ENCODE measurements at places on chromosomes 3 and 15.

DNA sequence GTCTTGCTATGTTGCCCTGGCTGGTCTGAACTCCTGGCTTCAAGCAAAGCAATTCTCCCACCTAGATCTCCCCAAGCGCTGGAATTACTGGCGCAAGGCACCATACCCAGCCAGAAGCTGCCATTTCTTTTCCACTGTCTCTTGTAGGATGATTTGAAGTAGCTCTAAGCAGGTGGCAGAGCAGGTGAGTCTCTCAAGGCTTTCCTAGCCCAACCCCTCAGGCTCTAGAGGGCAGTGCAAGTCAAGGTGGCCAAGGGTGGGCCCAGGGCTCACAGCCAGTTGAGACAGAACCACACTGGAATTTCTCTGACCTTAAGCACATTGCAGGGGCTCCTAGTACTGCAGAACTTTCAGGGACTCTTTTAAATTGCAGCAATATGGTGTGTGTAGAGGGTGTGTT, 15.6 kb upstream of the DAG1 start:
- no peak for DNase-seq

DNA sequence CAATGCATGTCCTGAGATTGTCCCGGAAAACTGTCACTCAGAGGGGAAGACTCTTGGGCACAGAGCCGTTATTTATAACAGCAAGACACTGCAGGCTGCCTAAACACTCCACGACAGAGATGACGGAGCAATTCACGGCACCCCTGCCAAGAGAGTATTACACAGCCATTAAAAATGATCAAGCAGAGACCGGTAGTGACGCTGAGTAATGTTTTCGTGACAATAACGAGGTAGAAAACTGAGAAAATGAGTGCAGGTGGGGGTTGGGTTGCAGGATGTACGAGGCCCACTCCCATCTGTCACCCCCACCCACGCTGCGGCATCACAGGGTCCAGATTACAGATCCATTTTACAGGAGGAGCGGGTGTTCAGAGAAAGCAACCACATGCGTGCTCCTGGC, 58.9 kb upstream of the LINGO1 start:
- no peak for DNase-seq

- no peak for DNase-seq
Observed at GRCh38 chr3:196590279-196590678, 21.8 kb downstream of the FBXO45 start.

DNA sequence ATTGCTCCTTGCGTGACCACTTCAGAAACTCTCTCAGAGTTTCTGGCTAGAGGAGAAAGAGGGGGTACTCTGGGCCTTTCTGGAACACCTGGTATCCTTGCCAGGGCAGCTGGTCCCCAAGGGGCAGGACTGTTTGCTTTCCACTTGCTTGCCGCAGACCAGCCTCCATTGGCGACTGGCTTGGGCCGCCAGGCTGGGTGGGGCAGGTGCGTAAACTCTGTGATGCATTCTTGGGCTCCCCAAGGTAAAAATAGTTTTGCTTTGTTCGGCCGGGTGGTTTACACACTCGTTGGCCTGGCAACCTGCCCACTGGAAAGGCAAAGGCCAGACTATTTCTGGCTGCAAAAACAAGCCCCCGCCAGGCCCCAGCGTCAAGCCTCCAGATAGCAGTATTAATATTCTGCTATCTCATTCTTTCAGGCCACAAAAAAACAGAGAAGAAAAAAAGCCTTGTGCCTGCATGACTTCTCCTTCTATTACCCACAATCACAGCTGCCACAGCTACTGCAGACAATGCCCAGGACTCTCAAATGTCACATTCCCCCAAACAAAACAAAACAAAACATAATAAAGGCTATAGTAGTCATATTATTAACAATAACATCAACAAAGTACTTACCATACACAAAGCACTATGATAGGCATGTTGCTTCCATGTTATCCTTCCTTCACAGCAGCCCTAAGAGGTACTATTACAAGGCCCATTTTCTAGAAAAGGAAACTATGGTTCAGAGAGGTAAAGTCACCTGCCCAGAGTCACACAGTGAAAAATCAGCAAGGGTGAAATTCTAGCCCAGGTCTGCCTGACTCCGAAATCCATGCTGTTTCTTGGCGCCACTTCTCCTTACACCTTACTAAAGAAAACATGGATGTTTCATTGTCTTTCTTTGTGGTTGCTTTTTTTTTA, 14.0 kb upstream of the SSUH2 start:
- DNase-seq, result no peak

- DNase-seq, result no peak
Observed at GRCh38 chr15:50145451-50145872, 26.4 kb upstream of the ATP8B4 start.

DNA sequence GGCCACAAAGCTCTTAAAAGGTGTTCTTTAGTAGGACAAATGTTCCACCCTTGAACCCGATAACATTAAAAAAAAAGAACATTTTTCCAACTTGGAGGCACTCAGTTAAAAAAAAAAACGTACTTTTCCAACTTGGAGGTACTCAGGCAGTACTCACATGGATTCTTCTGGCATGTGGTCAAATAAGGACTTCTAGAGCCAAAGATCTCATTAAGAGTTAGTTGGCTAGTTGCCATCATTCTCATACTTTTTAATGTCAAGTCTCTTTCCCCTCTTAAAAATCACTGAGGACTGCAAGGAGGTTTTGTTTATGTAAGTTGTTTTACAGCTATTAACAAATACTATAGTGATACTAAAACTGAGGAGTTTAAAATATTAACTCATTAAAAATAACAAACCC, 101.0 kb downstream of the CADPS start:
- DNase-seq, result no peak

DNA sequence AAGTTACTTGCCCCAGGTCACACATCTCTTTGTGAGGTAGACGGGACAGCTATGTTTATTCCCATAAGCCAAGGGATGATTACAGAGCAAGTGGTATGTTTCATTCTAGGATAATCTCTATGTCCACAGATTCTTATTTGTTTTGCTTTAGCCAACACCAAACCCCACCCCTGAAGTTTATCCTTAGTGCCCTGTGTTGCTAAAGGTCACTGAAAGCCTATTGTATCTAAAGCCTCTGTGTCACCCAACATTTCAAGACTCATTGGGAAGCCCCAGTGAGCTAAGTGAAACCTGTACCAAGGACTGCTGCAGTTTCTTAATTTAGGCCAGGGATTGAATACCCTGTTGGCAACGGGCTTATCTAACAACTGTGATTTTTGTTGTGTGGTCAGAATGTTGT, 135.6 kb downstream of the ADAMTS9 start:
- no peak for DNase-seq

DNA sequence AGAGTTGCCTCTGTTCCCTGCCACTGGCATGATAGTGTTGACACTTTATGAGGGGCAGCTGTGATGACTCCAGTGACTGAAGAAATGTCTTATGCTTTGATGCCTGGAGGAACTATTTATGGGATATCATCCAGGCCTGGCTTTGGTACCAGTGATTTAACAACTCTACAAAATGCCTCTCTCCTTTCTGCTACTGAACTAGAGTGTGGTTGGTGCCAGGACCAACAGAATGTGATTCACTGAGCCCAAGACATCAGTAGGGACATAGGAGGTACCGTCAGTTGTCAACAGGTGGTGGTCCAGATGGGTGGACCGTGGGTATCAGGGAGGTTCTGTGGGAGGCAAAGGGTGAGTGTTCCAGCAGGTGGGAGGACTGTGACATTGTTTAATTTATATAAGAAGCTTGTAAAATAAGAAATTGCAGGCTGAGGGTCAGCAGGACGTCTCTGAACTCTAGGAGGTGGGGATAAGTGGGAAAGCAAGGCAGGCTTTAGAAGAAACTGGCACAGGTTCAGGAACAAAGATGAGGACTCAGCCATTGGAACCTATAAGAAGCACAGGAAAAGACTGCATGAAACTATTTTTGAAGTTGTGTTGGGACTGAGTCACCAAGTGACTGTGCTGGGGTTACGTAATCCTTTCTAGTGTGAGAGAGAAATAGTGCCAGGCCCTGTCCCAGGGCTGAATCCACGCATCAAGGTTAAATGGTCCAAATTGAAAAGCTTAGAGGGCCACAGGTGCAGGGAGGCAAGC, 28.5 kb upstream of the SLC7A14 start:
- no peak for DNase-seq

GRCh38 chr3:172312001-172312400, 136.3 kb downstream of the GHSR start:
- no peak for DNase-seq

DNA sequence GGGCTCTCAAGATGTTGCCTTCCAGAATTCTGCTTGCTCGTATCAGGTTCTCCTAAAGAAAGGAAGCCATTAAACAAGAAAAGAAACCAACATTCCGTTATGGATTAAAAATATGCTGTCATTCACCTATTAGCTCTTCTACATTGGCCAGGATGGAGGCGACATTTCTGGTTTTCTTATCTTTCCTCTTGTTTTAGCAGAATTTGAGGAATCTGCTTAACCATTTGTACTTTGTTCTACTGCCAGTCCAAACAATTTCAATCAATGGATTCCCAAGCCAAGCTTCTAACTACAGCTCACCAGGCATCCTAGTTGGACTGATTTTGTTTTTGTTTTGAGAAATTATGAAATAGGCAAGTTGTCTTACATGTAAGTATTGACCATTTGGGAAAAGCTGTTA, 164.6 kb upstream of the TSC22D2 start:
- no peak for DNase-seq

DNA sequence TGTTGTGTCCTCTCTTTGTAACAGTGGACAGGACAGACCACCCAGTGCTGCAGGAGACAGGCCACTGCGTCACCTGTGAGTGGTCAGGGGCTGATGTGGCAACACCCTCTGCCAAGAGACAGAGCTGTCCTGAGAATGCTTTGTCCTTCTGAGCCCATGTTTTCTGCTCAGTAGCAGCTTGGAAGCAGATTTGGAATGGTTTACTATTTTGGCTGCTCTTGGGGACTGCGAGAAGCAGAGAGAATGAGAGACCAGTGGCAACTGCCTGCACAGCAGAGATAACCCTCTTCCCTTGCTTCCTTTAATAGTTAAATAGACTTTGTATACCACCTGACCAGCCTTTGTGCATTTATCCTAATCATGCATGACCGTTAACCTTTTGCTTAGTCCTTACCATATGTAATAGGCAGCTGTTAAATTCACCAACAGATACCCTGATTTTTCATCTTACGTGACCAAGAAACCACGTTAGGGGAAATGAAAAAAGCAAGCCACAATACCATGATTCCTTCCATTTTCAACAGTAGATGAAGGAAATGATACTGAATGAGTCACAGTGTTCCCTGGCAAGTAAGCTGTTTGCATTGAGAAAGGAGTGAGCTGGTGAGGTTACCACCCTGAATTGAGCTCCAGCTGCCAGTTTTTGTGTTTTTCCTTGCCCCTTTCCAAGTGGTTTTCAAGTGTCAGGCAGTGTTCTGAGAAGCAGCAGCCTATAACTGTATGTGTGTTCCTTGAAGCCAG, 35.5 kb downstream of the B3GALNT1 start:
- DNase-seq, result no peak

- DNase-seq, result no peak
Observed at GRCh38 chr3:42685363-42685881, at the start of gene KLHL40. KLHL40 (plus strand) TSS chr3:42685537; CDS start chr3:42685619, 82 bp downstream.

- DNase-seq, result no peak
Observed at GRCh38 chr3:132435911-132436425, 18.7 kb downstream of the DNAJC13 start.

DNA sequence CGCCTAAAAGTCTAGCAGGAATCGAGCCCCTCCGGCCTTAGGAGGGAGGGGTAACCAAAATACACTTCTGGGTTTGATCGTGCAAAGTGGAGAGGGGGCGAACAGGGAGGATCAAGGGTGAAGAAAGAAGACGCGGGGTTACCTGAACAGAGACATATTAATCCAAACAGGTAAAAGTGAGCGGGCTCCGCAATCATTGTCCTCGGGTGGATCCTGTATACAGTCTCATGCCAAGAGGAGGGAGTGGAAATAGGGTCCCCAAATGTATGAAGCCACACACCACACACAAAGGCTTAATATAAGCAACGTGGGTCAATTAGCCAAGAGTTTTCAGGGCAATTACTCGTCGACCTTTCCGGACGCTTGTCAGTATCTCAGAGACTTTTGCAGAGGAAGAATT, 749.5 kb downstream of the ROBO1 start:
- no peak for DNase-seq

DNA sequence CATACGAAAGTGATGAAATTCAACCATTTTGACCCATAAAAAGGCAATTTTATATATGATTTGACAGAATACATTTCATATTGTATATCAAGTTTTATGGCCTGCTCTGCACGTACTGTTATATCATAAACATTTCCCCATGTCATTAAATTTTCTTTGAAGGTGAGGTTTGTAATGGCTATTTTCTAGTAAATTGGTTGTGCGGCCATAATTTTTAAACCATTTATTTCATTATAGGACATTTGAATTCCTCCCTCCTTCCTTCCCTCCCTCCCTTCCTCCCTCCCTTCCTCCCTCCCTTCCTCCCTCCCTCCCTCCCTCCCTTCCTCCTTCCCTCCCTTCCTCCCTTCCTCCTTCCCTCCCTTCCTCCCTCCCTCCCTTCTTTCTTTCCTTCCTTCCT, 87.4 kb upstream of the AGBL1 start:
- no peak for DNase-seq

DNA sequence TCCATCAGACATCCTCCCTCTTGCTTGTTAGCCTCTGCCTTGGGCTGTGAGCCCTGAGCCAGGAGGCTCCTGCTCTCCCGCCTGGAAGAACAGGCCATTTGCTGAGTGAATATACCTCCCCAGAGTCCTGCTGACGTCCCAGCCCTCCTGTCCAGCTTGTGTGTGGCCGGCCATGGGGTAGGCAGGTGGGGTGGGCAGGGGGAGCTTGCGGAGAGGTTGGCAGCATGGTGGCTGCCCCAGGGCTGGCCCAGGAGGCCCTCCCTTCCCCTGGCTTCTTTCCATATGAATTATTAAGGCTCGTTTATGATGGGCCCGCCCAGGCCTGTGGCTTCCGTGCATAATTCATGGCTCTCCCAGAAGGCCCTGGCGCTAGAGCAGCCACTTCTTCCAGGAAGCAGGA, 18.7 kb downstream of the CACNA2D2 start:
- no peak for DNase-seq

DNA sequence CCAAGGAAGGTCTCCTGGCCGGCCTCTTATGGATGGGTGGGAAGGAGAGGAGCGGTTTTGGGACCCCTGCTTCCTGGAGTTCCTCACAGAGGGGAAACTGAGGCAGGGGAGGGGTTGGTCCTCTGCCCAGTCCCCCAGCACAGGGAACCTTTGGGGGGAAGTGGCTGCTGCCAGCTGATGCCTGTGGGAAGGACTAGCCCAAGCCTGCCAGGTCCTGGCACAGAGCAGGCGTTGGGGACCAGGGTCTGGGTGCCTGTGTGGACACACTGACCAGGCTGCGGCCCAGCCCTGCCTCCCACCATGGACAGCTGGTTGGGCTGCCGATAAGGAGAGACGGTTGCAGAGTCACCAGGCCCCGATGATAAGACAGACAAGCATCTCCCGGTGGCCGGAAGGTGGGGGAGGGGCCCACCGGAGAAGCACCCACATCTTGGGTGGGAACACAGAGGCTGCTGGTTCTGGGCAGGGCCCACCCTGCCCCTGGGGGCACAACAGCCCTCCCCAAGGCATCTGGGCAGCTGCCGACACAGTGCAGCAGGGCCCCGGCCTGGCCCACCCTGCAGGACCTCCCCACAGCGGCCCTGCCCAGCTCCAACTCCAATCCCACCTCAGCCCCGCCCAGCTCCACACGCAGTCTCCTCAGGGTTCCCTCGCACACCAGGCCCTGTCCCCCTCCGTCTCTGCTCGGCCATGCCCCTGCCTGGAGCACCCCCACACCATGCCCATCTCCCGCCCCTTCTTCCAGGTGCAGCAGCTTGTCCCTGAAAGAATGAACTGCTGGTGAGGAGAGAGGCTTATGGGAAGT, 50.7 kb downstream of the DNAJB8 start:
- DNase-seq, result no peak

Measured in T-helper 22 cell (primary cell).